Epithelial cell of prostate (primary cell): ENCODE measurements at places on chromosomes 12 and 14.

GRCh38 chr14:69153873-69154270 is 953 bp upstream of the DCAF5 start:
- DNase-seq = no peak

DNA sequence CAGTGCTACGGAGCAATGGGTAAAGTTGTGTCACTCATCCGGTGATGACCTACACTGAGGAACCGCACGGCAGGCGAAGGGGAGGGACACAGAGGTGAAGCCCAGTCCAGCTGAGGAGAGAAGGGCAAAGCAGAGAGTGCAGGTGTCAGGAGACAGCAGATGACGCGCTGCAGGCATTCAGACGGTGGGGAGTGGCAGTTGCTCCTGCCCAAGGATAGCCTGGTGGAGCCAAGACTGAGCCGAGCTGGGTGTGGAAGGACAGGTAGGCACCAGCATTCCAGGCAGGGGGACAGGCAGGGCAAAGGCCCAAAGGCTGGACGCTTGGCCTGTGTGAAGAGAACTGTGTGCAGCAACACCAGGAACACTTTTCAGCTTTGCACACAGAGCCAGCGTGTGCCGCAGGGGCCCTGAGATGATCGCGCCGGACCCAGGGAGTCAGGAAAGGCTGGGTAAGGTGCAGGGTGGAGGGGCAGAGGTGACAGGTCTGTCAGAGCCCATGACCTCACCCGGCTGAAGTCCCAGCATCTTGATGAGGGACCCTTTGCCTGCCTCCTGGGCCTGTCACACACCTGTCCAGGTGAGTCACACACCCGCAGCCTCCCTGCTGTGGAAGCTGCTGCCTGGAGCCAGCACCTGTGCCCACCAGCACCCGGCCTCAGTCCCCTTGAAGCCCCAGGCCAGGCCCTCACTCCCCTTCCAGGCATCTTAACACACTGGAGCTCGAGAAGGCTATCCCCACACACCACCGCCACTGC is 48.4 kb downstream of the TSPAN11 start:
- no peak for DNase-seq

GRCh38 chr14:75064205-75064567 is 362 bp upstream of the ACYP1 start:
- no peak for DNase-seq

DNA sequence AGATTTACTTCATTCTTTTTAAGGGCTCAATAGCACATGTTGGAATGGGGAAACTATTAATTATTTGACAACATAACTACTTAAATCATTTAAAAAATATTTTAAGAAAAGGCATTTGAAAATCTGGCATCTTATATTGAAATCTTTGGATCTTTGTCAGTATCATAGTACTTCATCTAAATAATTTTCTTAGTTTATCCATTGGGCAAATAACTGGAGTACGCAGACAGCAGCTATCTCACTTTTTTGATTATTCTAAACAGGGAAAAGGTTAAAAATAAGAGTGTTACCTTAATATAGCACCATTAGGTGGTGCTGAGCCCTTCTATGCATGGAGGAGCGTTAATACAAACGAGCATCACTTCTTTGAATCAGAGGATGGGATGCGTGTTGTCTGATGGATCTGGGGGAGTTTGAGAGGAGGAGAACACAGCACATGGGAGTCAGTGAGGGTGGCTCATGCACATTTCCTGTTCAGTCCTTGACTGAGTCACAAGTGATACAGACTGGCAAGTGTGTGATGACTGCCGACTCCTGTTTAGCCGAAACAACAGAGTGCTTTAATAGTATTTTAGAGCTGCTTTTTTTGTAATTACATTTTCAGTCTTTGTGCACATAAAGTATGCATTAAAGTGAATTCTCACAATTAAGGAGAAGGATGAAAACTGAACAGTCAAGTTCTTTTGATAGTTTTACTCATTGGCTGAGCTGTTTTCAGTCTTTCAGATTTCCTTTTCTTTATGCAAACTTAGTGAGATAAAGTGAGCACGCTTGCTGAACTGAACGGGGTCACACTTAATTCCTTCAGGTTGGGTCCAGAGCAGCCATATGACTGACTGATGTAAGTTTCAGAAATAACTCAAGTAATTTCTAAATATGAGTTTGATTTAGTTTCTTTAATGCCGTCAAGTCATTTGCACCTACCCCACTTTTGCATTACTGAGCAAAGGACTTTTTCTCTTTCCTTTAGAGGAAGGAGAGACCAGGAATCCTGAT is 92.7 kb downstream of the DIP2B start:
- DNase-seq = peak; percentile 63

DNA sequence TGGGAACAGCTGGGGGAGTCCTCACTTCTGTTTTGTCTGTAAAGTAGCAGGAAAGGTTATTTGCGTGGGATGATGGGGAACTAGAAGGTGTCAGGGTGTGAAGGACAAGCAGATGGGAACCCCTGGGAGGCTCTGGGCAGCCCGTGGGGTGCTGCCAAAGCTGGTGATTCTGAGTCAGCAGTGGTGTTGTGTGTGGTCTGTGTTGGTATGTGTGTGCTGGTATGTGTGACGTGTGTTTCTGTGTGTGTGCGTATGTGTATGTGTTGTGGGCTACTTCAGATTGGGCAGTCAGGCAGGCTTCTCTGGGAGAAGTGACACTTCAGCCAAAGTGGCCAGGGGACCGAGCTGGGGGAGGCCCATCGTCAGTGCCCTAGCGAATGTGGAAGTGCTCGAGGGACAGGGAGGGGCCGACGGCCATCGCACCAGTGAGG is 15.3 kb upstream of the BDKRB2 start:
- no peak for DNase-seq

DNA sequence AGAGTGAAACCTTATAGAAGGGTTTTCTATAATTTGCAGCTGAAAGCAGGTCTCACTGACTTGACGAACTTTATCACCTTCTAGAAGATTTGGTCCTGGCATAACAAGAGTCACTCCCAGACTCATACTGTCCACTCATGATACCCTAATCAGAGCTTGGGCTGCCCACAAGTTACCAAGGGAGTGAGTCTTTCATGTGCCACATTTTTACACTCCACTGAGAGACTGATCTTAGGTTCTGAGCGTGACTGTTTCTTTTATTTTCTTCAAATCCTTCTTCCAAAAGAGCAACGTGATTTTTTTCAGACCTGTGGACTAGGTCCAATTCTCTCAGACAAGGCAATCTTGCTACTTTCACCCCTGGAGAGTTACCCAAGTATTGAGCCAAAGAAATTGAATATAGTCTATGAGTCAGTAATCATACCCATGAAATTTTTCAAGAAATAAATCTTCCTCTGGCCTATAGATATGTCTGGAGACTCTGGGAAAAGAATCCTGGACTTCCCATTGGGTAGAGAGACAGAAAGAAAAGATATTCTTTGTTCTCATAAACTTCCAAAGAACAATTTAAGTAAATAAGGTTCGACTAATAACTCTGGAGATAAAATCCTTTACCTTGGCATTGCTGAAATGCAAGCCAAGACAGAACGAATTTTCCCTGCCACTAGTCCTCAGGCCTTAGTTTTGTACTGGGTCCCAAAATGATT is 26.9 kb downstream of the SIX1 start:
- DNase-seq = no peak

- no peak for DNase-seq
Measured at GRCh38 chr12:125650587-125650986, 585.4 kb downstream of the AACS start.

DNA sequence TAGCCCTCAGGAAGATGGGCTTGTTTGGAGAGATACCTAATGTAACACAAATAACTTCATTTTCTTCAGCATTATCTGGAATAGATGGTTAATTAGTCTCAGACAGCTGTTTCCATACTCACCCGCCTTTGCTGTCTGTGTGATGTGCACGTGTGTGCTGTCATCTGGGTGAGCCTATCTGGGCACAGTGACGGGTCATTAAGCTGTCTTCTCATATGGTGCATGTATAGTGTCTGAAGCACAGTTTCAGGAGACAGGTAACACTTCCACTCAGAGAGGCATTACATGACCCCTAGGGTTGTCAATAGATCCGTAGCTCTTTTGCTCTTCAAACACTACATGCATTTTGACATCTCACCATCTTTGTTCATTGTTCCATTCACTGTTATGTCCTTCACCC is 493.3 kb downstream of the APAF1 start:
- DNase-seq = no peak

DNA sequence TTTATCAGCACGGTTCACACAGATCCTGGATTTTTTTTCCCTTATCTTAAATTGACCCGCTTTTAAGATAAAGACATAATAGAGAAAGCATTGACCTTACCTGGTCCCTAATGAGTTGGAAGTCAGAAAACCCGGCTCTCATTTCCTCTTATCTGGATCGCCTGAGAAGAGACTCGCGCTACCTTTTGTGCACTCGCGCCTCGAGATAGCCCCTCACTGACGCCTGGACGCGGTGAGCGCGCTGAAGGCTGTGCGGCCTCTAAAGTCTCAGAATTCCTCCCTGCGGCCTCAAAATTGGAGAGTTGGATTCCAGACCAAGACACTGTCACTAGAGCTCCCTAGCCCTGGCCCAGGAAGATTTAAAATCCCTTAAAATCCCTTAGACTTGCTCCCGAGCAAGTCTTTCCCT is 7.0 kb downstream of the NKX2-1 start:
- DNase-seq = no peak

DNA sequence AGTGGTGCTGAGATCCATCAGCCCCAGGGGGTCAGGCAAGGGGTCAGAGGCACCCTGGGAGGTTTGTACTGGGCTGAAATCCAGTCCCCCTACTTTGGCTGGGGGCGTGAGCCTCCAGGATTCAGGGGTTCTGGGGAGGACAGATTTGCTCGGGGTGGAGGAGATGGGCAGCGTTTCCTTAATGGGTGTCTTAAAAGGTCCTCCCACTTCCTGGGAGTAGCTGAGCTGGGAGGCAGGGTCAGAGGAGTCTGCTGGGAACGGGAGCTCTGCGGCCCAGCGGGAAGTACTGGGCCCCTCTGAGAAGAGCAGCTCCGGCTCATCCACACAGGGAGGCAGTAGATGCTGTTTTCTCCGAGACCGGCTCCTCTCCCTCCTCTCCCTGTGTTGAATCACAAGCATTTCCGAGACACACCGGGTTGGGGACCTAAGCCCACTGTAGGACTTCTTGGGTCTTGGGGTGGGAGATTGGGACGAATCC is 2.1 kb upstream of the TEX52 start:
- DNase-seq = no peak

GRCh38 chr12:107807471-107808150 is 33.1 kb downstream of the ASCL4 start:
- no peak for DNase-seq

- no peak for DNase-seq
Measured at GRCh38 chr12:8823565-8824300, 1.3 kb downstream of the A2ML1 start.

DNA sequence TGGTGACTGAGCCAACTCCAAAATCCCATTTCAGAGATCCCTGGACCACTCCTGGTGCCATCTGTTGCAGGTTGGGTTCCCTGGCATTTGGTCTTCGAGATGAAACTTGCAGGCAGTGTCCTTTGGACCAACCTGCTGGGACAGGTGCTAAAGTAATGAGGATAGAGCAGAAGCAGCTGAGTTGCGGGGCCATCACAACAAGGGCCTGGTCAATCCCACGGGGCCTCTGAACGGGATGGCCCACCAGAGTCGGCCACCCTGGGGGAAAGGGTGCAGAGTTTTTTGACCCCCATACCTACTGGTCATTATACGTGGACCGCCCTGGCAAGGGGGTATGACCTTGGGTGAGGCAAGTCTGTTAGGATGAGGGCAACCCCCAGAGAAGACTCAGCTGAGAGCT is 39.3 kb downstream of the DLK1 start:
- no peak for DNase-seq

- DNase-seq = no peak
Measured at GRCh38 chr14:86619726-86620125, 1089.8 kb downstream of the FLRT2 start.

DNA sequence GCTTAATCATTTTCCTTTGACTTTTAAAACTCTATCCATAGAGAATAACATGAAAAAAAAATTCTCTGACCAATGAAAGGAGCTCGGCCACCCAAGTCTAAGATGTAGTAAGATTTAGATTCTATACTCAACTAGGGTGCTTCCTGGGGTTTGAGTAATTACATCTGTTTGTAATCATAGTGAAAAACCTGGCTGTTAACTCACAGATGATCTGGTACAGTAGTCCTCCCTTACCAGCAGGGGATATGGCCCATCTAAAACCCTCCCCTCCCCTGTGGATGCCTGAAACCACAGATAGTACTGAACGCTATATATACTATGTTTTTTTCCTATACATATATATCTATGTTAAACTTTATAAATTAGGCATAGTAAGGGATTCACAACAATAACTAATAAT is 89.2 kb downstream of the DAAM1 start:
- DNase-seq = no peak

- DNase-seq = no peak
Measured at GRCh38 chr14:94480809-94481208, 4.8 kb upstream of the SERPINA9 start.

- no peak for DNase-seq
Measured at GRCh38 chr12:42590330-42590934, 886 bp upstream of the PRICKLE1 start.

DNA sequence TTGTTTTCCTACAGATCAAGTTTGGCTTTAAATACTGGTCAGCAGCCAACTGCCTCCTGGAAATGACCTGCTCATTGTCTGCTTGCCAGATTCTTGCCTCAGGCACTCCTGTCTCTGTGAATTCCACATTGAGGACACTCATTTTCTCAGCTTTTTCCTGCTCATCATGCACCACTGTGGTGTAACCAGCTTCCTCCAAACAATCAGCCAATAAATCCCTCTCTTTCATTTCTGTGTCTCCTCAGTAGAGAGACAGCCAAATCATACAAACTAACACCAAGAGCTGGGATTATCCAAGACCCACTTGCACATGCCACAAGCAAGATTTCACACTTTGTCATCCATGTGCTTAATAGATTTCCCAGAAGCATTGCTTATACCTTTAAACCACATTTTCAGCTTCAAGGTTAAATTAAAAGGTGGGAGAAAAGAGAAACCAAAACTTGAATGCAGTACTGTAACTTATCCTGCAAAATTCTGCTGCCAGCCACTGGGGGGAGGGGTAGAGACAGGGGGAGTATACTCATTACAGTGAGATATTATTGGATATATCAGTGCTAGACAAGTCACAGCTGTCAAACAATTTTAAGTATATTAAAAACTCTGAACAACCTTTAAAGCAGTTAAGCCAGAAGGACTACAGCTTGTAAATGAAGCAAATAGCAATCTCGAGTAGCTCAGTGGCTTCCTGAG is 105.0 kb downstream of the PPP2R5E start:
- DNase-seq = peak; percentile 74

- DNase-seq = no peak
Measured at GRCh38 chr12:47237751-47238211, 158.0 kb upstream of the AMIGO2 start.

- no peak for DNase-seq
Measured at GRCh38 chr12:114604606-114605005, 79.4 kb downstream of the TBX3 start.

- DNase-seq = no peak
Measured at GRCh38 chr14:99522457-99522891, 41.3 kb downstream of the CCNK start.
